ENCODE measurements at places on chromosomes 6 and 20. TPM values are rescaled to one million over a fixed set of nuclear protein-coding genes. Genes with fewer than 3 reads are reported as not detected.

- no peak for DNase-seq
These were observed 12.5 kb downstream of the SLC18B1 start for GRCh38 chr6:132785936-132786335.

DNA sequence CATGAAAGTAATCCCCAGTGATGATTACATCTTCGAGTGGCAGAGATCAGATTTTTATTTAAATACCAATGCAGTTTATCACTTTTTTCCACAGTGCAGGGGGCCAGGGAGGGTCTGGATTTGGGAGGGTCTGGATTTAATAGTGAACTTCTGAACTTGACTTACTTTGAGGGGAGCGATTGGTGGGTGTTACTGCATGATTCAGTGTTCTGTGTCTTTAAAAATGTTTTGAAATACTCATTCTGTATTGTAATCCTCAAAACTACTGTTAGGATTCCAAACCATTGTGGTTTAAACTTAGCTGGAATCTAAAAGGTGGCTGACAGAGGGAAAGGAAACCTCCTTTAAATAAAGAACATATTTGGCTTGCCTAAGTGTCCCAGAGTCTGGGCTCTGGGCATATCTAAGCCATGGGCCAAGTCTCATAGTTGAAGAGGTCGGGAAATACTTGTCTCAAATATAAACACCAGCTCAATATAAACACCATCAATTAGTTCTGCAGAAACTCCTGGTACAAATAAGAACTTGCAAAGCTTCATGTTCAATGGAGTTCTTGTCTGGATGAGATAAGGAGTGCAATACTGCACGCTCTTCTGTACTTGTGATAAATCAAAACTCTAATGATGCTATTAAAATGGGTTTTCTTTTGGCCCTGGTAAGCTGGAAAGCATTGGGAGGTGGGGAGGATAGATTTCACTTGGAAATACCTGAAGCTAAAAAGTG lies 14.4 kb downstream of the JARID2 start:
- no peak for DNase-seq

DNA sequence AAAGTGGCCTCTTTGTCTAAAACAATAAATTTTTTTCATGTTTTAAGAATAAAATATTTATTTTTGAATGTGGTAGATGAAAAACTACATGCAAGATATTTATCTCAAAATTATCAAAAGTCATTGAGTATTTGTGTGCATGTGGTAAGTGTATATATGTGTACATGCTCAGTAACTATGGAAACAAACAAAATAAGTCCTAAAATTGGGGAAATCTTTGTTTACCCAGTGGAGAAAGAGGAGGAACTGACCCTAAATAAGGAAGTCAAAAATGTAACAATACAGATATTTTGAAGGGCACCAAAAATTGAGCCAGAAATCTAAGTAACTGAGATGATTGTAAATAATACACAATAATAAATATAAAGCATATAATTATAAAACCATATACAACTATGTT lies 639.2 kb downstream of the MAFB start:
- no peak for DNase-seq

DNA sequence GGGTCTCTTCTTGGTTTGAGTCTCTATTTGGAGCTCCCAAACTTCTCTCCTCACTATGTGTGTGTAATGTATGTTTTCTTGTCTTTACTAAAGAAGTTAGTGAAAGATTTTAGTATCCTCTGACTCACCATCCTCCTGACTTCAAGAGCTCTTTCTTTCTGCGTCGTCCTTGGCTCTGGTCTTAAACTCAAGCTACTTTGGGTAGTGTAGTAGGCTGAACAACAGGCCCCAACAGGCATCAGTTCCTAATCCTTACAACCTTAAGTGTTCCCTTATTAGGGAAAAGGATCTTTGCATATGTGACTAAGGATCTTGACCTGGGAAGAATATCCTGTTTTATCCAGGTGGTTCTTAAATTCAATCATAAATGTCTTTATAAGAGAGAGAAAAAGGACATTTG lies 810.2 kb downstream of the MAFB start:
- DNase-seq, result no peak

The C6orf132 gene
- 1.4 TPM for total RNA-seq
